Femur (tissue), 1 donor: ENCODE measurements at places on chromosomes 5 and 9.

GRCh38 chr9:115002371-115003120 lies 72.2 kb upstream of the TNFSF8 start:
- DNase-seq, result no peak

DNA sequence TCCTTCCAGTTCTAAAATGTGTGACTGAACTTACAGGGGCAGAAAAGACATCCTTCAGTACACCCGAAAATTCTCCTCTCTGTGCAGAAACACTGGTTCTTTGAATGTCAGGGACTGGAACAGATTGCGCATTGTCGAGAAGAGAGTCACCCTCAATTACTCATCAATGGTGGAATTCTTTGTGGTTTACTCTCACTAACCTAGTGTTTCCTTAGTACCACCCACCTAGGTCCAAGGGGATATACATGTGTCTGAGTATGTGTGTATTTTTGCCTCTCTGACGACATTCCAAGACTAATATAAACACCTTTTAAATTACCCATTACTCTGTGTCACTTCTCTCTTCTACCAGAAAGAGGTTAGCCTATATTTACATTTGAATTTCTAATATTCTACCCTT lies 660.8 kb downstream of the TLE1 start:
- DNase-seq, result peak; percentile 12

- DNase-seq, result peak; percentile 30
Measured at GRCh38 chr9:90142580-90142979, 500.0 kb downstream of the DIRAS2 start.

DNA sequence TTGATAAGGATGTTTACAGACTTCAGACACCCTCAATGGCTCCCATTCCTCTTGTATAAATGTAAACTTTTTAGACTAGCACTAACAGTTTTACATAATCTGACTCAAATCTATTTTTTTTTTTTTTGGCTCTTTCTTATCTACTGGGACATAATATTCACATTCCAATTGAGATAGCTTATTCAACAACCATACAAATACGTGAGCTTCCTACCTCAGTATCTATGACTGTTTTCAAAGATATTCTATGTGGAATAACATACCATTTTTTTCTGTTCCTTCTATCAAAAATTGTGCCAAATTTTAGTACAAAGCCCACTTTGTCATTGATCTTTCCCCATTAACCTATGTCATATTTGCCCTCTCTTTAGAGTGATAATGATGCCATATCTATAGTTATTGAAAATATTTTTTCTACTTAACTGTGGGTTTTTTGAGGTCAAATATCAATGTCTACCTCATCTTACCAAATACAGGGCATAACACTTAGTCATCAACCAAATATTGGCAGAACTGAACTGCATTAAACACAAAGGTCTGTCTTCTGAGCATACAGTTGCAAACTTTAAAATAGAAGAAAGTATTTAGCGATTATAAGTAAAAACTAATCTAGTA lies 482.6 kb downstream of the PTPRD start:
- no peak for DNase-seq
